ENCODE measurements at places on chromosomes 12 and 14.

GRCh38 chr12:64883264-64884163 lies 59.1 kb downstream of the TBC1D30 start:
- DNase-seq = no peak

GRCh38 chr12:132572106-132572505 lies 38.3 kb downstream of the LRCOL1 start:
- no peak for DNase-seq

GRCh38 chr12:13602172-13602571 lies 379.2 kb downstream of the GRIN2B start:
- no peak for DNase-seq

GRCh38 chr14:66745078-66745477 lies 237.1 kb downstream of the GPHN start:
- no peak for DNase-seq

DNA sequence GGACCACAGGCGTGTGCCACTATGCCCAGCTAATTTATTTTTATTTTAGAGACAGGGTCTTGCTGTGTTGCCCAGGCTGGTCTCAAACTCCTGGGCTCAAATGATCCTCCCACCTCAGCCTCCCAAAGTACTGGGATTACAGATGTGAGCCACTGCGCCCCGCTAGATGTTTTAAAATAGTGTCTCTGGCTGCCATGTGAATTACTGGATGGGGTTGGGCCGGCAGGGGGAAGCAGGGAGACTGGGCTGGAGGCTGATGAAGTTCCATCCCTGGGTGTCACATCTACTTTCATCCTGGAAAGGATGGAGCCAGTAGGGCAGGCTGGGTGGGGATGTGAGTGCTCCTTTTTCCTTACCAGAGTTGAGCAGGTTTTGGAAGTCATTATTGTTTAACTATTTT lies 46.1 kb downstream of the DNAH10 start:
- DNase-seq = no peak

DNA sequence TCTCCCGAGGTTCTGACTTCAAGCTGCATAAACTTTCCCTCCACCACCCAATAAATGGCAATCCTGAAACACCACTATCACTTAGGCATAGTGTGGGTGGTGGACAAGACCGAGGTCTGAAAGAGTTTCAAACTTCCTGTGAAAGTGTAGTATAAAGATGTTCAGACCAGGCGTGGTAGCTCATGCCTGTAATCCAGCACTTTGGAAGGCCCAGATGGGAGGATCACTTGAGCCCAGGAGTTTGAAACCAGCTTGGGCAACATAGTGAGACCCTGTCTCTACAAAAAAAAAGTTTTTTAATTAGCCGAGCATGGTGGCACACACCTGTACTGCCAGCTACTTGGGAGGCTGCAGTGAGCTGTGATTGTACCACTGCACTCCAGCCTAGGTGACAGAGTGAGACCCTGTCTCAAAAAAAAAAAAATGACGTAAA lies 61.9 kb downstream of the CCDC92 start:
- DNase-seq = no peak

- DNase-seq = no peak
Observed at GRCh38 chr14:87203346-87203745, 789.6 kb downstream of the GALC start.

DNA sequence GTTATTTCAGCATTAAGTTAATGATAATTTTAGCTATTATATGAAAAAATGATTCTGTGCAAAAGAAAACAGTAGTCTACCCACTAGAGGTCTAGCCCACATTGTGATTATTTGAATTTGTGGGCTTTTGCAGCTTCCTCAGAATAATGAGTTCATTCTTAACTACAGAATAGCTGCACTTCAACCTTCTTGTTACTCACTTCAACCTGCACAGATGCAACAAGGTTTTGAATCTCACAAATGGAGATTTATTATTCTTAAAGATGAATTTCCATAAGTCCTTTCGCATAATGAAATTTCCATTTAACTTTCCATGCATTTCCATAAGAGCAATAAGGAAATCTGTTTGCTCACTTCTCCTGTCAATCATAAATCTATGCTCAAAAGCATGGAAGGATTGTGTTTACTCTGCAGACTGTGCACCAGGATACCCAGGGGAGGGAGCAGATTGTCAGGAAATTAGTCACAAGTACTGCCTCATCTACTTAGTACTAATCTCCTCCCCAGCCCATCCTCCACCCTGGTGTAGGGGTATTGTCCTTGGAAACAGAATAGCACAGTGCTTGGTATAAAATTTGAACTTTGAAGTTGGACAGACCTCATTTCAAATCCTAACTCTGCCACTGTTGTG lies 24.1 kb downstream of the PTGER2 start:
- no peak for DNase-seq

DNA sequence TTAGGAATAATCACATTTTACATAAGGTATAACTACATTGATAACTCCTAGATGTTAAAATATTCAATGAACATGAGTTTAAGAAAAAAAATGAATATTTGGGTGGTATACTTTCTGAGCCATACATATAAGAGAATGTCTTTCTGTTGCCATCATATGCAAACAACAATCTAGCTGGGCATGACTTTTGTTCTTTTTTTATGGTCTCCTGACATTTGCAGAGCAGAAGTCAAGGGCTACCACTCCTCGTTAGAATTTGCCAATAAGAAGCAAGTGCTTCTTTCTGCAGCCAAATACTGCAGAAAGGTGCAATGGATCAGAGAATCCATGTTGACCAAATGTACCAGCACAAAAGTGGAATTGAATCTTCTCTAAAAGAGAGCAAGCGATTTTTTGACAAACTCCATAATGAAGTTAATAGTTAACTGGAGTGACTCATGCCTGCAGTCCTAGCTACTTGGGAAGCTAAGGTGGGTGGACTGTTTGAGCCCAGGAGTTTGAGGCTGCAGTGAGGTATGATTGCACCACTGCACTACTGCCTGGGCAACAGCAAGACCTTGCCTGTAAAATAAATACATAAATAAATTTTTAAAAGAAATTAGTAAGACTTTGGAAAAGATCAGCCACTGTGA lies 25.5 kb upstream of the CCDC91 start:
- no peak for DNase-seq

DNA sequence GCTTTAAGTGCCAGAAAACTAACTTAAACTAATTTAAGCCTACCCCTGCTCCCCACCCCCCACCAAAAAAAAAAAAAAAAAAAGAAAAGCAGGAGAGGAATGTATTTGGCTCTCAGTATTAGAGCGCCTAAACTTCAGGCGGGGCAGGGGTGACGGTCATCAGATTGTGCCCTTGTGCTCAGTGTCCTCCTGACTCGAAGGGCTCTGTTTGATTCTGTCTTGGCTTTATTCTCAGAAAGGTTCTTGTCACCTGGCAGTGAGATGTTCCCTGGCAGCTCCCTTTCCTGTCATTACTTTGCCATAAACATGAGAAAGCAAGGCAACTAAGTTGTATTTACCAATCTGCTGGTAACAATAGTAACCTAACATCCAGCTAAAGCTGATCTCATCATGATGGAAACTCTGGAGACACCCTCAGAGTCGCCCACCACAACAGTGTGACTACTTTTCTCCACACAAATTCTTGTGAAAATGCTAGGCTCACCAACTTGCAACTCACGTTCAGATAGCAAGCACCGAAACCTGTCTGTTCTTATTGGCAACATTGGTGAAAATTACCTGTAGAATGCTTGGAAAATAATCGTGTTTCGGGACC lies 39.0 kb upstream of the WNK1 start:
- no peak for DNase-seq

GRCh38 chr12:131687346-131688125 lies 23.4 kb upstream of the SFSWAP start:
- no peak for DNase-seq

DNA sequence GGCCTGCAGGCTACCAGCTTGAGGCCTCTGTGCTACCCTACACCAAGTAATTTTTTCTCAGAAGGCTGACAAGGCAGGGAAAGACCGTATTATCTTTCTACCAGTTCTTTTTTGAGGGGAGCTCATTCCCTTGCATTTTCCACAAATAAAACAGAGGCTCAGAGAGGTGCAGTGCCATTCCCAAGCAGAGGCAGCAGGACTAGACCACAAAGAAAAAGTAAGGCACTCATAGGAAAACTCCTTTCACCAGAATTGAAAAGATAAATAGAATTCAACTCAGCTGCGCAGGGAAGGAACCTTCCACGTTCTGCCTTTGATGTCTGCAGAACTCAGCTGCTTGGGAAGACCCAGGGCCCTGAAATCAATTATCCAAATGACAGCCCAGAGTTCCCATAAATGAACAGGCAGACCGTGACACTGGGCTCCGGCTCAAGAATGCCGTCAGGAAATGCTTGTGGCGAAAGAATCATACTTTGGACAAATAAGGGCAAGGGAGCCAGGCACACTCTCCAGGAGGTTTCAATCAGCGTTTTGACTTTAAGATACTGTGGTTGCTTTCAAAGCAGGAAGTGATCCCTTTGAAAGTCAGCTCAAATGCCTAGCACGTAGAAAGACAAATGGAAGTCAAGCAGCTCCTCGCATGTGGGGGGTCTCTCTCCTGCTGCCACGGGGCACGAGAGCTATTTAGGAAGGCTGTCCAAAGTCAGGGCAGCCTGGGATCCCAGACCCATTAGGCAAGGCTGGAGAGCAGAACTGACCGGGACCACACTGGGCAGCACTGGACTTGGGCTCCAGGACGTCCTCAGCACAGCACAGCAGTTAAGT lies 14.0 kb downstream of the KCTD10 start:
- DNase-seq = peak; percentile 66

DNA sequence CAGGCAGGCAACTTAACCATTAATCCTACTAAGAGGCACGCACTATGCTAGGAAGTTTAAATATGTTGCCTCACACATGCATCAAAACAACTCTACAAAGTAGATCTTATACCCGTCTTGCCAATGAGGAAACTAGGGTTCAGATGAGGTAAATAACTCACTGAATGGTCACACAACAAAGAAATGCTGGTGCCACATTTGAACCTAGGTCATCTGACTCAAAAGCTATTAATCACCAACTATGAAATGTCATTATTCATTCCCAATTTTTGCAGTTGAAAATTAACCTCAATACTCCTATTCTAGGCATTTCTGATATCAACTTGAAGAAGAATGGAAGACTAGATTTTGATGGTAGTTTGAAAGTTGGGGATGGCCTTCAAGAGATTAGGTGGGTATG lies 2.8 kb upstream of the PYROXD1 start:
- DNase-seq = no peak

- no peak for DNase-seq
Observed at GRCh38 chr12:71439613-71440344, at the start of gene LGR5. Gene LGR5 (plus strand): TSS chr12:71439798. CDS start chr12:71440081, 283 bp downstream.

DNA sequence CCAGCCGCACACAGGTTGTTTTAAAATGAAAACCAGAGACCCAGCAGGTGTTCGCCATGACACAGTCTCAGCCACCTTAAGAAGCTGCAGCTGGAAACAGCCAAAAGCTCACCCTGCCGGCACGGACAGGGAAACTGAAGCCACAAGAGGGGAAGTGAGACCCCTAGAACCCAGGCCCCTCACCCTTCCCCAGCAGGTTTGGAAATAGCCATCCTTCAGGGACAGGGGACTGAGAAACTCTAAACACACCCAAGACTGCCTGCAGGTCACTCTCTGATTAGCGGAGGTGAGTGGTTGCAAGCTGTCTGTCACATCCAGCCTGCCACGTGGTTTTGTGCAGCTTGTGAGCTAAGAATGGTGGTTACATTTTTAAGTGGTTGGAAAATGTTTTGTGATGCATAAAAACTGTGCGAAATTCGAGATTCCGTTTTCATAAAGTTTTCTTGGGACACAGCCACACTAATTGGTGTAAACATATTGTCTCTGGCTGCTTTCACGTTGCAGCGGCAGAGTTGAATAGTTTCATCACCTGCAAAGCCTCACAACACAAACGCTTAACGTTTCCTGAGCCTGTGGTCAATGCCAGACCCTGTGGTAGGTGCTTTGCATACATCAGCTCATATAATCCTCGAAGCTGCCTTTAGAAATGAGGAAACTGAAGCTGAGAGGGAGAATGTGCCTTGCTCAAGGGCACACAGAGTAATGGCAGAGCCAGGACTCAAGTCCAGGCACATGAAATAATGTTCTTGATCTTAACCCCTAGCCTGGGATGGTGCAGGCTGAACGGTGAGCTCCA lies 1.7 kb upstream of the SELPLG start:
- peak; percentile 95 for DNase-seq

DNA sequence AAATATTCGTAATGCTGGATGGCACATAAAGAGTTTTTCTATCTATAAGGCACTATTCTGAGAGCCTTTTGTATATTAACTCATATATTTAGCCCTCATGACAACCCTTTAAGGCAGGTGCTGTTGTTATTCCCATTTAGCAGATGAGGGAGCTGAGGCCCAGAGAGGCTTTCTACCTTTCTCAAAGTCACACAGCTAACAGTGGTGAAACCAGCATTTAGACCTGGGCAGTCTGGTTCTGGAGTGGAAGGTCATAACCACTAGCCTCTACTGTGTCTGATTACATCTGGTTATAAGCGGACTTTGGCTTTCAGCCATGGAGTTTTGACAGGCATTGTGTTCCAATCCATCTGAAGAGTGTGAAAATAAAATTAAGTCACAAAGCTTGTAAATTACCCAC lies 41.2 kb upstream of the HDAC7 start:
- DNase-seq = no peak

All from Jurkat, Clone E6-1 (cell line).